Esophagus muscularis mucosa (tissue), 4 donors: ENCODE measurements at places on chromosomes 12 and 14. TPM values are rescaled to one million over a fixed set of nuclear protein-coding genes. Genes with fewer than 3 reads are reported as not detected.

The EFCAB11 gene
- 15.0 TPM for total RNA-seq

The TSPAN19 gene
- not detected for total RNA-seq

The RPS29 gene
- 7,884 TPM for total RNA-seq

The FGD6 gene
- total RNA-seq, result 48.6 TPM

The NKX2-1 gene
- not detected for total RNA-seq

The SLC6A13 gene
- not detected for total RNA-seq

The MYO1H gene
- total RNA-seq, result not detected

The OR4E2 gene
- not detected for total RNA-seq

The GPR84 gene
- 0.66 TPM for total RNA-seq

The GYS2 gene
- not detected for total RNA-seq

The RACGAP1 gene
- 11.6 TPM for total RNA-seq

The VIPAS39 gene
- total RNA-seq, result 22.9 TPM

The ARL1 gene
- total RNA-seq, result 57.7 TPM

The BEST3 gene
- not detected for total RNA-seq
